Naive thymus-derived CD4-positive, alpha-beta T cell (primary cell): ENCODE measurements at places on chromosomes 7 and 10. TPM values are rescaled to one million over a fixed set of nuclear protein-coding genes. Genes with fewer than 3 reads are reported as not detected.
A peak's percentile ranks its signal among the peaks of the same experiment; 100 is the strongest.

Gene PLPP4
- total RNA-seq, result not detected

Gene GBX1
- total RNA-seq, result not detected in 2 replicates

Gene SFRP4
- not detected for total RNA-seq

Gene GDF2
- not detected for total RNA-seq

Gene ELFN1
- not detected for total RNA-seq

Gene CPA2
- not detected for total RNA-seq

Gene C10orf62
- total RNA-seq, result not detected

GRCh38 chr10:51867956-51868355 is 168.6 kb upstream of the CSTF2T start:
- H3K36me3 ChIP-seq, result no peaks in the 10 kb centered on the region
- no peaks in the 10 kb centered on the region for H3K27me3 ChIP-seq
- H3K27ac ChIP-seq, result no peak overlapping the region
- DNase-seq, result no peak
- no peaks in the 10 kb centered on the region for H3K4me1 ChIP-seq

DNA sequence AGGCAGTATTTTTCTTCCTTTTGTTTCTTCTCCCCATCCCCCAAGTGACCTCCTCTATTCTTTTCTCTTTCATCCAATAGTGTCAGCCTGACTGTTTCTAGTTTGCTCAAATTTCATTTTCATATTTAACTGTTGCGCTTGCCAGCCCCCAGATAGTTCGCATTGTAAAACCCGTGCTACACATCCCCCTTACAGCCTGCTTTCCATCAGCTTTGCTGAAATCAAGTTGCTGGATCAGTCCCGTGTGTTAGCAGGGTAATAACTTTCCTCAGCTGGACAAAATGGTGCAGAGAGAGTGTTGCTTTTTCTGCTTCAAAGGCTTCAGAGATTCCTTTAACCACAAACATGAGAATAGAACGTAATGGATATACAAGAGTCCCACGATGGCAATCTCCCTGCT is 180.6 kb upstream of the NPVF start:
- H3K36me3 ChIP-seq, result no peaks in the 10 kb centered on the region
- no peak overlapping the region for H3K27ac ChIP-seq
- H3K4me3 ChIP-seq, result no peak overlapping the region
- H3K4me1 ChIP-seq, result no peaks in the 10 kb centered on the region
- DNase-seq, result no peak

- H3K27me3 ChIP-seq, result no peaks in the 10 kb centered on the region
- H3K4me1 ChIP-seq, result peaks cover 15% of the 10 kb centered on the region
- DNase-seq, result no peak
- H3K36me3 ChIP-seq, result no peaks in the 10 kb centered on the region
- no peak overlapping the region for H3K27ac ChIP-seq
Measured at GRCh38 chr10:119233123-119233820, 25.9 kb downstream of the GRK5 start.

DNA sequence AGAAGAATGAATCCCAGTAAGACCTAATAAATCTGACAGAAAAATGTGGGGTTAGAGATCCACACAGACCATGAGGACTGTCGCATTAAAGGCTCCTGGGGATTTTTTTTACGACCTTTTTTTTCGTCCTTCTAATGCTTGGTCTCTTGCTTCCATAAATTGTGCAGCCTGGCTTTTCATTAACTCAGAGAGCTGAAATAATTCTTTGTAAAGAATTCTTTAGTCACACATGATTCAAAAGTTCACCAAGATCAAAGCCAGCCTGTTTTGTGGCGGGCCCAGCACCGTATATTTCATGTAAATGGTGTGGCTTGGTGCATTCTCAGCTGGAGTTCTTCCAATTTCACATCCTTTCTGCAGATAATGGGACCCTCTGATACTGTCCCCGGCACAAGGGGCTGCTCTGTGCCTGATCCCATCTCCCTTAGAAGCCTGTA is 206.6 kb upstream of the BMPER start:
- no peaks in the 10 kb centered on the region for H3K4me1 ChIP-seq
- no peak overlapping the region for H3K4me3 ChIP-seq
- no peaks in the 10 kb centered on the region for H3K27me3 ChIP-seq

DNA sequence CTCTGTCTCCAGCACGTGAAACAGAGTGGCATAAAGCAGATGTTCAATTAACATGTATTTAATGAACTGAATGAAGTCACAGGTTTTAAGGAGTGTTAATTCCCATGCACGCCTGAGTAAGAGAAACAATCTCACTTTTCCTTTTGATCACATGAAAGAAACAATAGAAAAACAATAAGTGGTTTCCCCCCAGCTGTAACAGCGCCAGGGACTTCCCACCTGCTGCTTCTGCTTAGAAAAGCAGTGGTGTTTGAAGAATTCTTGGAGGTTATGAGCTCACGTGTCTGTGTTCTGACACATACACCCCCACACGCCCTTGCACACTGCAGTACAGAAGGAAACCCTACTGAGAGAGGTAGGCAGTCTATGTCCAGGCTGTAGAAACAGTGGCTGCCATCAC is 51.3 kb upstream of the FRMD4A start:
- no peak overlapping the region for H3K4me3 ChIP-seq
- H3K27ac ChIP-seq, result no peak overlapping the region
- no peaks in the 10 kb centered on the region for H3K36me3 ChIP-seq
- no peaks in the 10 kb centered on the region for H3K4me1 ChIP-seq
- peaks cover 3% of the 10 kb centered on the region for H3K27me3 ChIP-seq

GRCh38 chr7:2680792-2681490 is 7.1 kb upstream of the AMZ1 start:
- H3K36me3 ChIP-seq, result no peaks in the 10 kb centered on the region
- H3K4me1 ChIP-seq, result no peaks in the 10 kb centered on the region
- H3K27ac ChIP-seq, result no peak overlapping the region
- peak; percentile 35 for DNase-seq

GRCh38 chr10:91340613-91341362 is 69.4 kb upstream of the HECTD2 start:
- H3K27ac ChIP-seq, result no peak overlapping the region
- no peaks in the 10 kb centered on the region for H3K27me3 ChIP-seq
- H3K36me3 ChIP-seq, result no peaks in the 10 kb centered on the region
- no peaks in the 10 kb centered on the region for H3K4me1 ChIP-seq
- no peak overlapping the region for H3K4me3 ChIP-seq

- H3K27me3 ChIP-seq, result no peaks in the 10 kb centered on the region
- H3K4me3 ChIP-seq, result no peak overlapping the region
- H3K27ac ChIP-seq, result no peak overlapping the region
- H3K36me3 ChIP-seq, result no peaks in the 10 kb centered on the region
Measured at GRCh38 chr7:116152276-116152675, 58.1 kb upstream of the TES start.

GRCh38 chr10:116402858-116403257 is 24.8 kb upstream of the PNLIPRP3 start:
- no peak for DNase-seq
- H3K36me3 ChIP-seq, result no peaks in the 10 kb centered on the region
- H3K4me1 ChIP-seq, result no peaks in the 10 kb centered on the region
- H3K27ac ChIP-seq, result no peak overlapping the region
- H3K4me3 ChIP-seq, result no peak overlapping the region

DNA sequence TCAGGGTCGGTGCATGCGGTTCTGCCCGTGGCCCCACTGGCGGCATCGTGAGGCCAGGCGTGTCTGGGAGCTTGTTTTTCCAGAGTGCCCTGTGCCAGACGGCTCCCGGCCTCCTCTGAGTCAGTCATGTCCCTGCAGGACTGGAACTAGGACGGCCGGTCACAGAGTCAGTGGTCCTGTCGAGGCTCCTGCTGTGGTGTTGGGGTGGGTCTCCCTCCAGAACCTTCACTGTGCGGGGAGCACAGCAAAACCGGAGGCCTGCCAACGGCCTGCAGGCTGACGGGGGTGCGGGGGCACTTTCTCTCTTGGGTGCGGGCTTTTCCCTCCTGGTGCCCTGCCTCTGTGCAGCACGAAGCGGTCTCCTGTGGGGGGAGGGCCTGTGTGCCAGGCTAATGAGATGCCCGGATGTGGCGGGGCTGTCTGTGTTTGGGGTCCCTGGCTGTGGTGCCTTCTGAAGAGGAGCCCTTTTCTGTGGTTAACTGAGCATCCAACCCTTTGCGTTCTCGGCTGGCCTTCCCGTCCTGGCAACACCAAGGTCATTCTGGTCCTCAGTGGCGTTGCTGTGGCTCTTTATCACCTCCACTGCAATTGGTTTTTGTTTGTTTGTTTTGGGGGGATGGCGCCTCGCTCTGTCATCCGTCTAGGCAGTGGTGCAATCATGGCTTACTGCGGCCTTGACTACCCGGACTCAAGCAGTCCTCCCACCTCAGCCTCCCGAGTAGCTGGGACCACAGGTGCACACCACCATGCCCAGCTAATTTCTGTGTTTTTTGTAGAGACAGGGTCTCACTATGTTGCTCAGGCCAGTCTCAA is 8.0 kb downstream of the GET4 start:
- H3K4me1 ChIP-seq, result peaks cover under 1% of the 10 kb centered on the region
- H3K4me3 ChIP-seq, result no peak overlapping the region
- H3K36me3 ChIP-seq, result peaks cover 60% of the 10 kb centered on the region
- DNase-seq, result no peak
- H3K27ac ChIP-seq, result no peak overlapping the region
- H3K27me3 ChIP-seq, result no peaks in the 10 kb centered on the region

DNA sequence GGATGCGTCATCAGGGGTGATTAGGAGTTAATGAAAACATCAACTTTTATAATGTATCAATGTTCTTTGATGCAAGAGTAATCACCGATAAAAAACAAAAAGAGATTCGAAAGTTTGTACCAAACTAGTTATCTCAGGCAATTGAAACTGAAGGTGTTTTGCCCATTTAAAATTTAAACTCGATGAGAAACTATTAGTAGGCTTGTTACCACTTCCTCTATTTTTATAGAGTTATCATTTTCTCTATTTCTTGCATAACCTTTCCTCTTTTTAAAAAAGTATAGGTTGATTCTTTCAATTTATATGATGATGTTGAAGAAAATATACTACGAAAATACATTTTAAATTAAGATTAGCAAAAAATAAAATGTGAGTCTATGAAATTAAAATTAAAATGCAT is 597.3 kb upstream of the POT1 start:
- H3K4me1 ChIP-seq, result no peaks in the 10 kb centered on the region
- no peak overlapping the region for H3K27ac ChIP-seq
- H3K27me3 ChIP-seq, result no peaks in the 10 kb centered on the region
- no peak for DNase-seq
- H3K4me3 ChIP-seq, result no peak overlapping the region

DNA sequence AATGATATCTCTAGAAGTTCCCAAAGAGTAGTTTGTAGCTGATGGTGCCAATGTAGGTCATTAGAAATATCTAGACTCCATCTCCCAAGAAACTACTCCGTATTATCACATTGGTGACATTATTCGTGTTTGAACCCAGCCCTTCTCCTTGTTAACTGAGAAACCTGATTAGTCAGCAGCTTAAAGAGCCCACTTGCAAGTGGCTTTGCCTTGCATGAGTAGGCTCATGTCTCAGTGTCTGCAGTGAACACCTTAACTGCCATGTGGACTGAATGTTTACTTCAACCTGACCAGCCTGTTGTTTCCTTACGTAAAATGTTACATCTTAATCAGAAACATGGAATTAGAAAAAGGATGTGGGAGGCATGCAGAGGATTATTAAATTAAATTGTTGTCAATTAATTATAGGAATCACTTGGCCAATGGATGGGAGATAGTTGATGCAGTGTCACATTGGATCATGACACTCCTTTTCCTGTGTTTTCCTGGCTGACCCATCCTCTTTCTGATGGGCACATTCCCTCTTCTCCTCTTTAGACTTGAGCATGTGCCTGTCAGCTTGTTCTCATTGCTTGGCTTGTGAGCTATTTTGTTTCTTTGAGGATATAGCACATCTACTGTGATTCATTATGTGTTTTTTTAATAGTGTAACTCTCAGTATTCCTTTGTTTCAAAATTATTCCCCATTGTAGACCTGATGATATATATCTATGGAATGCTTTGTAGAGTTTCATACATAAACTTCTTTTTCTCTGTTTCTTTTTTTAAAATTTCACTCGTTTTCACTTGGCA is 18.0 kb downstream of the STARD3NL start:
- no peak overlapping the region for H3K4me3 ChIP-seq
- DNase-seq, result no peak
- H3K27me3 ChIP-seq, result no peaks in the 10 kb centered on the region
- H3K36me3 ChIP-seq, result no peaks in the 10 kb centered on the region
- no peak overlapping the region for H3K27ac ChIP-seq

DNA sequence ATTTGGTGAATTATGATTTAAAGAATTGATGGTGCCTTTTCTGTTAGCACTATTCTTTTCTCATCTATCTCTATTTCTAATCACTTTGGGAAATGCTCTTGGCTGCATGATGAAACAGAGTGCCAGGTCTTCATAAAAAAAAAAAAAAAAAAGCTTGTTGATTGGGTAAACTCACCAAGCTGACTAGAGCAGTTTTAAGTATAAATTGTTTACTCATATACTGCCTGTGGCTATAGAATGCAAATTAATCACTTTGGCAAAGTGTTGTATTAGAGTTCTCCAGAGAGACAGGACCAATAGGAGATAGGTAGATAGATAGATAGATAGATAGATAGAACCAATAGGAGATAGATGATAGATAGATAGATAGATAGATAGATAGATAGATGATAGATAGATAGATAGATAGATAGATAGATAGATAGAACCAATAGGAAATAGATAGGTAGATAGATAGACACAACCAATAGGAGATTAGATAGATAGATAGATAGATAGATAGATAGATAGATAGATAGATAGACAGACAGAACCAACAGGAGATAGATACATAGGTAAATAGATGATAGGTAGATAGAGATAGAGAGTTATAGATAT is 20.1 kb upstream of the TBXAS1 start:
- no peak overlapping the region for H3K4me3 ChIP-seq
- no peaks in the 10 kb centered on the region for H3K36me3 ChIP-seq
- H3K4me1 ChIP-seq, result no peaks in the 10 kb centered on the region
- no peaks in the 10 kb centered on the region for H3K27me3 ChIP-seq
- no peak for DNase-seq
